Sigmoid colon (tissue), 7 donors: ENCODE measurements at places on chromosomes 3 and 15.
A peak's percentile ranks its signal among the peaks of the same experiment; 100 is the strongest.

- DNase-seq = no peak
Measured at GRCh38 chr3:120749843-120750242, 7.3 kb downstream of the GTF2E1 start.

DNA sequence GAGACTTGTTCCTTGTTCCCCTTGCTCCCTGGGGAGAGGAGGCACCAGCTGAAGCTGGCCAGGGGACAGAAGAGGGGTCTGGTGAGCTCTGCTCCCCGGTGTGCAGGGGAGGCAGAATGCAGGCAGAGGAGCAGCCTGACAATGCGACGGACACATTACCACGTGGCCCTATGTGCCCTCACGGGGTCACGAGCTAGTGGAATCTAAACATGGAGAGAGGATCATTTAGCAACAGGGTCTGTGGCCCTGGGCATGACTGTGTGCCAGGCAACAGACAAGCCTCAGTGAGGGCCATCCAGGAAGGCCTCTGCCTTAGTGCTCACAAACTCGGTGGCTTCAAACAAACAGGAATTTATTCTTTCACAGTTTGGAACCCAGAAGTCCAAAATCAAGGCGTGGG is 8.5 kb upstream of the MUC4 start:
- no peak for DNase-seq

- DNase-seq = no peak
Measured at GRCh38 chr3:173889596-173889995, 492.1 kb downstream of the NLGN1 start.

GRCh38 chr15:68852461-68852860 is 31.8 kb upstream of the ANP32A start:
- no peak for DNase-seq

GRCh38 chr3:63438826-63439371 is 160.8 kb downstream of the SYNPR start:
- DNase-seq = no peak

DNA sequence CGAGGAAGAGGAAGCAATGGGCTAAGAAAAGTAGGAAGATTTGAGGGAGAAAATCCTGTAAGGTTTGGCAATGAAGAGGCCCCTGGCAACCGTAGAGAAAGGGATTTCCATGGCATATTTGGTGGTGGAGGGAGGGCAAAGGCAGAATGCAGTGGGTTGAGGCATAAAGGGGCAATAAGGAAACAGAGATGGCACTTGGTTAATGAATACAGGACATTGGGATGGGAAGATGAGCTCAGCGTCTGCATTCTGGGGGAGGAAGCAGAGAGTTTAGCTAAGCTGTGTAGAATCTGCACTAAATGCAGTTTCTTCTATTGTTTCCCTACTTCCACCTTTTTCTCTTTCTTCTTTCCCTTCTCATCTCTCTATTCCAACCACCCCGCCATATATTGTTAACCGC is 83.6 kb downstream of the LRTM1 start:
- DNase-seq = no peak

- DNase-seq = no peak
Measured at GRCh38 chr3:149466192-149466591, 8.3 kb upstream of the TM4SF4 start.

GRCh38 chr3:155701882-155702465 is 42.9 kb downstream of the PLCH1 start:
- DNase-seq = no peak

DNA sequence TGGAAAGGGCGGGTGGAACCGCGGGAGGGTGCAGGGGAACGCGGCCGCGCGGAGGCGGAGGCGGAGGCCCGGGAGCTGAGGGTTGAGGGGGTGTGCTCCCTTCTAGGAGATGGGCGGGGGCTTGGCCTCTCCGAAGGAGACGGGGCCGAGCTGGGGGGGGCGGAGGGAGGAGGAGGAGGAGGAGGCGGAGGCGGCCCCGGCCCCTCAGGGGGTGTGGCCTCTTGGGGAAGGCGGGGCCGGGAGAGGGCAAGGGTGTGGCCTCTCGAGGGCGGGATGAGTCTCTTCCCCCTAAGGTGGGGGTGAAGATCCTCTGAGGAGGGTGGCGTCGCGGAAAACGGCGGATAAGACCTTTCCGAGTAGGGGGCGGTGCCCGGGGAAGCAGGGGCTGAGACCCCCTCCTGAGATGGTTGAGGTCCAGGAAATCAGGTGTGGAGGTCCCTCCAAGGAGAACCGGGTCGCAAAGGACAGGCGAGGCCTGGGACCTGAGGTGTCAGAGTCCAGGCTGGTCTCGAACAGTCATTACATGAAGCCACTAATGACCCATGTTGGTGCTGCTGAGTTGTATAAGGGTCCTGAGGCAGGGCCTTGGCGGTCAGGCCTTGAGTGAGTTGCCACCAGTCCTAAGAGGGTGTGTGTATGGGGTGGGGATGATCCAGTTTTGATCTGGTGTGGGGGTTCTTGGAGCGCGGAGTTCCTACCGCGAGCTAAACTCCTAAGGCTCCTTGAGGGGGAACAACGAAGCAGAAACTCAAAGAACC is 759 bp downstream of the WDR6 start:
- peak; percentile 97 for DNase-seq

DNA sequence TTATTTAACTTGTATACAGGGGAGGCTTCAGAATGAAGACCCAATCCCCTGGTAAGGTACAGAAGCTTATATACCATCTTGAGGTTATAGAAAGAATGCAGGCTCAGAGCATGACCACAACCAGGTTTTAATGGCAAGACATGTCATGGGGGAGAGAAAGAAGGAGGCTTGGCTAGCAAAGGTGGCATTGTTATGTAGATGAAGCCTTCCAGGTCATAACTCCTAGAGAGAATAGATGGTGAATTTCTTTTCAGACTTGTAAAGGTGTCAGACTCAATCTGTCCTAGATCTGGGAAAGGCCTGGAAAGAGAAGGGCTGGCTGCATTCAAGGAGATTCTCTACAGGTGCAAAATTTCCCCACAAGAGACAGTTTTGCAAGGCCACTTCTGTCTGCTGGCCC is 99.4 kb upstream of the CTDSPL start:
- no peak for DNase-seq

- DNase-seq = no peak
Measured at GRCh38 chr3:168085491-168086119, 10.1 kb downstream of the GOLIM4 start.

- no peak for DNase-seq
Measured at GRCh38 chr15:74050556-74051234, 31.7 kb downstream of the GOLGA6A start.

DNA sequence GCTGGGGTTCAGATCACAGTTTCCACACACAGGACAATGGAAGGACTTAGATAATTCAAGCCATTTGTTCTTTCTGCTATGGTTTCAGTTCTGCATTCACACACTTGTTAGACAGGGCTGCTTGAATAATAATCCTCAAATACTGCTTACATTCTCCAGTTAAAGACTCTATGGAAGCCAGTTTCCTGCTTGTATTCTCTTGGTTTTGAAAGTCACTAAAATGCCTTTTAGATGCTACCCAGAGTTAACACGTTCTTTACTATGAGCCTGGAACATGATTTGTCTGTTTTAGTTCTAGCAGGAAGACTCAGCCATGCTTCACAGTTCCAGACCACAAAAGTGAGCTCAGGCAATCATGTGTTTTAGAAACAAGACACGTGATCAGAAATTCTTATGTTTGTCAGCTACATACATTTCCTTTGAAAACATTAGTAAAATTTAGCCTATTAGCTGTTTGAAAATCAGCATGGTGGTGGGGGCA is 152.4 kb downstream of the LEKR1 start:
- no peak for DNase-seq

DNA sequence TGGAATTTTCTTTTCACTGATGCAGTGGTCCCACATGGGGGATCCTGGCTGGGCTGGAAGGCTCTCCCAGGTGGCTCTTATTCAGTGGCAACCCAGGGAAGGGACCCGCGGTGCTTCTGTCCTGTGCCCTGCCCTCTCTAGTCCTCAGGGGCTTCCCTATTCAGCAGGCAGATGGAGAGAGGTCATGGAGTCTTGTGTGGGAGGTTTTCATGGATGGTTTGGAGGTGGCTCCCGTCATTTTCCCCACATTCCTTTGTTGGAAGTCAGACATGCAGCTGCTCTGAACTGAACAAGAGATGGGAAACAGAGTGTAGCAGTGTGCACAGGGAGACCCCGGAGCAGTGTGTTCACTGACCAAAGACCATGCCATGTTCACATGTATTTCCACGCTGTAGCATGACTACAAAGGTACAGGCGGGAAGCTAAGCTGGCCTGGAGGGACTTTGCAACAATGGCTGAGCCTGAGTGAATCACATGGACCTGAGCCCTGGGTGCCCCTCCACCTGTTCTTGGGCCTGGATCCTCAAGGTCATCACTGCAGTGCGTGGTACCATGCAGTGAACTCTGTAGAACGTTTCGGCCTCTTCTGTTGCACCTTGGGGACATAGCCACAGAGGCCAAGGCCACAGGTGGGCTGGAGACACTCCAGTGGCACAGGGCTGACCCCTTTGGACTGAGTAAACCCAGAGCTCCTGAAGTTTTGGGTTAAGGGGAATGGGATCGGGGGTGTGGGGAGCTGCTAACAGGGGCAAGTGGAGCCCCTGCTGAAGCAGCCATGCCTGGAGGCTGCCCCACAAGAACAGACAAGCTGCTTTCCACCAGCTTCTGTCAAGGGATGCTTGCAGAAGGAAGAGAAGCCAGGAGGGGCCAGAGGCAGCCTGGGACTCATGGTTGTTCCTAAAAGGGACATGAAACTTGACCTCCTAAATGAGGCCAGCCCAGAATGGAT is 123.0 kb downstream of the ASB7 start:
- DNase-seq = no peak

GRCh38 chr3:36065321-36065720 is 315.0 kb upstream of the STAC start:
- no peak for DNase-seq

DNA sequence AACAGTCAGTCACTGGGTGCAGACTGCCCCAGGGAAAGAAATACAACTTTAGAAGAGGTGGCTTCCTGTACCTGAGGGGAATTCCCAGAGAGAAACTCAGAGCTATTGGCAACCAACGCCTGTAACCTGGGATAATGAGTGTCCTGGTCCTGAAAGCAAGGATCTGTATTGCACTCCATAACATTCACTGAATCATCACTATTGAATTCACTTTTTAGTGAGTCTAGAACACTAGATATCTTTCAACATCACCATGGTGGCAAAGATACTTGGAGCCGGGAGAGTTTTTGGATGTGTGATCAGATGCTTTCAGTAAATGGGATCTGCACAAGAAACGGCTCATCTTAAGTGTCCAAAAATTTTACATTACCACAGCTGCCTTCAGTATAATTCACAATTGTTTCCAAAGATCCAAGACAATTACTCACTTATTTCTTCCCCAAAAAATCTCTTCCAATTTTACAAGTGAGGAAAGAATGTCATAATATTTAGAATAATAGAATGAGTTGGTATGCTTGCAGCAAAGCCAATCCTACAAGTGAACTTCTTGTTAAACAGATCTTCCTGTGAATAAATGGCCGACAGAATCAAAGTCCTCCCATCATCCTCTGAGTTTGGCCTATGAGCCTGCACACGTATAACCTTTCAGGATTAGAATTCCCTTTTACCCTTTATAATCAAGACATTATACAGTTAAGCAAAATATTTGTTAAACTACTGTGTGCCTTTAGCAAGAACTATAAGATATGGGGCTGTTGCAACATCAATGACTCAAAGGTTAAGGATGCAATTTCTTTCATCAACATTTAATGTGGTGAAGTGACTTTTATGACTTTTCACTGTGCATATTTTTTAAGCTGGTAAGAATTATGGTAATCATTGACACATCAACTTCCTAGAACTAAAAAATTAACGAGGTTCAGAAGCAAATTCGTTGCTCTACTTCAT is 243.3 kb upstream of the COL8A1 start:
- no peak for DNase-seq

GRCh38 chr3:140375002-140375401 is 302.9 kb upstream of the TRIM42 start:
- no peak for DNase-seq

DNA sequence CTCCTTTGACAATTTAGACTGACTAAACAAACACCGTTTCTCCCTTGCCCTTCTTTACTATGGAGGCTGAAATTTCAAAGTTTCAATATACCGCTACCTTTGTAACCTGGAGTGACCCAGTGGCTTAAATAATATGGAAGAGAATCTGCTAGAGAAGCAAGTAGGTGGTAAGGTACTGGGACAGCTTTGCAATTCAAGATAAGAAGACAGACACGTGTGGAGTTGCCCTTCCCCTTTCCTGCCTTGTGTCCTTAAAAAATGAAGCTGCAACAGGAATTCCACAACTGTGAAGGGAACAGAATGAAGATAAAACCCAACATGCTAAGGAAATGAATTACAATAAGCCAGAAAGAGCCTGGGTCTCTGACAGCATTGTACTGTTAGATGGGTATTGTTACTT is 26.4 kb downstream of the CBLB start:
- DNase-seq = no peak

- no peak for DNase-seq
Measured at GRCh38 chr3:32288819-32289218, 50.3 kb downstream of the CMTM8 start.

DNA sequence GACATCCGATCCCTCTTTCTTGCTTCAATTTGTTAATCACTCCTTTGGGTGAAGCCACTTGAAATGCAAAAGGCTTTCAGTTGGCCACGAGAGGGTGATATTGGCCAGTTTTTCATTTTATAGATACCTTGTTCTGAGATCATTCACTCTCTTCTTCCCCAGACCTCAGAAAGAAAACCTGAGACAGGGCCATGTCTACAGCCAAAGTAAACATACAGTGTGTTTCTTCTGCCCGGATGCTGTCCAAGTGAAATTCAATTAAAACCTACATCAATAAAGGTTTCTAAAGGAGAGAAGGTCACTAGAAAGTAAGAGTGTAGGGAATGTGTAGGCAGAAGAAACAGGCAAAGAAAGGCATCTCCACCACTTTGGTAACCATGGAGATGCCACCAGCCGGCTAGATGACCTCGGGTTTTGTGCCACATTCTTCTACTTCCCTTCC is 39.5 kb upstream of the FMN1 start:
- no peak for DNase-seq

DNA sequence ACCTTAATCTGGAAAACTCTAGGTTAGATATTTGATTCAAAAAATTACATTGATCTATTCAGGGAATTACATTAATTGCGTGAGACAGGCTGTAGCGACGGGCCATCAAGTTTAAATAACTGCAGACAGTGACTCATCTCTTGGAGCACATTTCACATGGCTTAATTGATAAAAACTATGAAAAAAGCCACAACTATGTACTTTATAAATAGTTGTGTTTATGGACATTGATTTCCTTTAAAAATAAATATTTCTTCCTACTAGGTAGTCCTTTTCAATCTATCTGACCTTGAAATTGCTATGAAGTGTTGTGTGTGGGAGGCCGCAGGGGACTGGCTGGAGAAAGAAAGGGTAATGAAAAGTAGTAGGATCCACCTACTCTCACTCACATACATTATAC is 157.8 kb downstream of the IL1RAP start:
- DNase-seq = no peak

GRCh38 chr3:122055215-122055614 is at the start of gene CD86:
Gene CD86, plus strand, starts transcription at chr3:122055362. Its CDS starts 128 bp downstream, at chr3:122055490.
- DNase-seq = no peak

DNA sequence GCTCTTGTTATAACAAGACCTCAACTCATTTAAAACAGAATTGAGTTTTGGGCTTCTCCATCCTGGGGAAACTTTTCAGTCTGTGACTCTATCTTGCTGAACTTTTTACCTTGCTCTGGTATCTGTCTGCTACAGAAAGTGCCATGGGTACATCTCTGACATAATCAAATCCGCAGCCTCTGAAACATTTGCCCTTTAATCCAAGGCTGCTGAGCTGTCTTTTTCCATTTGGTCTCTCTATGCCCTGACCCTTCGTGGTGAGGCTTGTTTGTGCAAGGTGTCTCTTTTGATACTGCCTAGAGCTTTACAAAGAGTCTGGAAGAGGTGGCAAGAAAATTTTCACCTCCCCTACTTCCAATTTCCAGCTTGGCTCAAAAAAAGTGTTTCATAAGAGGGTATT is 11.3 kb downstream of the TMEM108 start:
- DNase-seq = no peak

- DNase-seq = no peak
Measured at GRCh38 chr3:134885877-134886621, 91.0 kb downstream of the EPHB1 start.
